ENCODE measurements at places on chromosomes 13 and 19. TPM values are rescaled to one million over a fixed set of nuclear protein-coding genes. Genes with fewer than 3 reads are reported as not detected.

GRCh38 chr19:32748948-32749347, 29.4 kb downstream of the TDRD12 start:
- no peak for DNase-seq

DNA sequence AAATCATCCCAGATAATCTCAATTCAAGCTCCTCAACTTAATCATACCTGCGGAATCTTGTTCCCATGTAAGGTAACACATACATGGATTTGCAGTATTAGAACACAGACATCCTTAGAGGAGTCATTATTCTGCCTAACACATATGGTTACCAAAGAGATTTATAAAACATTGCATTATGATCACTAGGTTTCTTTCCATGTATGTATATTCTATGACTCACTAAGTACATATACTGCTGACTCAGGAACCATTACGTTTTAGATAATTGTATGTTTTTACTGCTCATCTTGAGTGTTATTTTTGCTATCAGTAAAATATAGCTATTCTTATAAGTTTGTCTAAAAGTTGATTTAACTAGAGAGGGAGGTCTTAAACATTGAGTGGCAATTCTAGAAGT, 182.9 kb downstream of the SLITRK6 start:
- DNase-seq = no peak

GRCh38 chr13:29022968-29023367, 202.8 kb downstream of the MTUS2 start:
- DNase-seq = no peak

- DNase-seq = no peak
These were observed 54.5 kb downstream of the CEBPG start for GRCh38 chr19:33427801-33428626.

DNA sequence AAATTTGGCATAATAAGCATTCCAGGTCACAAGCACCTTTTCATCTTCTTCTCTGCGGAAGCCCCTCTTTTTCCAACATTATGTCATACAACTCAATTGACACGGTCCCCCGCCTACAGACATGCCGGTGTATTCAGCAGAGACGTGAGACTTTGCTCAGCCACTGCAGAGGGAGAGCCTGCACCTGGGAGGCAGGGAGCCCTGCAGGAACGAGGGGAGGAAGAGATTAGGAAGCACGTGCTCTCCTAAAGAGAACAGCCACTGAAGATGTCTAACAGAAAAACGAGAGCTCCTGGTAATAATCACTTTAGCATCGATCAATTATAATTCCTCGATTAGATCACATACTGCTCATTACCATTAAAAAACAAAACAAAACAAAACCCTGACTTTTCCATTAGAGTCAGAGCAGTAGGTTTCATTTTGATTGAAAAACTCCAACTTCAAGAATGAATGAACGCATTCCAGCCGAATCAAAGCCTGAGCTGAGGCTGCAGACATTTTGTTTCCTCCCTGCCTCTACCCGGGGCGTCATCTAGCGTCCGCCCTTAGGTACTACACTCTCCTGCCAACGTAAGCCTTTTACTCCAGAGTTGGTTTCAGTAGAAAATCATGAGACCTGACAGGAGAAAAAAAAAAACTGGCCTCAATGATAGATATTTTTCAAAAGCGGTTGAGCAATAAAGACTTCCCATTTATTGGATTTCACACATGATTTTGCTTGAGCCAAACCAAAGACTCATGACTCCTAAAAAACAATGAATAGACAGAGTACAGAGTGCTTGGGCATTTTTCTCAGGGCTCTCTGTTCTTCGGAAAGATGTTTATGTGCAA, 194.5 kb downstream of the KATNAL1 start:
- DNase-seq = peak; percentile 90

- no peak for DNase-seq
These were observed 2.0 kb downstream of the SLC8A2 start for GRCh38 chr19:47469719-47470118.

GRCh38 chr13:43725460-43725859, 61.3 kb downstream of the ENOX1 start:
- DNase-seq = no peak

GRCh38 chr19:7918615-7919421, 1.3 kb upstream of the SNAPC2 start:
- DNase-seq = no peak

DNA sequence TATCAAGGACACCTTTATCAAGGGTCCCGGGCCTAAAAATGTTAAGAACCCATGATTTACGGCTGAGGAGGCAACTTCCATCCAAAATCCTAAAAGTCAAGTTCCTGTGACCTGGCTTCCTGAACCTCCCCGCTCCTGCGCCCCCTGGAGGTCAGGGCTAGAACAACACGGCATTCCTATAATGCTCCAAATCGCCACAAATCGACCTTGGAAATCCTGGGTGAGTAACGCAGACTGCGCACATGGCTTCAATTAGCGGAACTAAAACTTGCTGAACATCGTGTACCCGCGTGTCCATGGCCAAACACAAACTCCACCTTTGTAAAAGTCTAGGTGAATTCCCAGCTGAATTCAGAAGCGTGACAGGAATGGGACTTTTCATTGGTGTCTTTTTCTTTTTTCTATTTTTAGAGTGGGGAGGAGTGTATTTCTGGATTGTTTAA, 4.3 kb upstream of the C5AR1 start:
- DNase-seq = peak; percentile 95

- no peak for DNase-seq
These were observed 38.5 kb downstream of the TPT1 start for GRCh38 chr13:45302507-45302906.

GRCh38 chr13:44565881-44566280, 10.2 kb downstream of the TSC22D1 start:
- DNase-seq = no peak

NKPD1 gene
- total RNA-seq = under 0.01 TPM

DNA sequence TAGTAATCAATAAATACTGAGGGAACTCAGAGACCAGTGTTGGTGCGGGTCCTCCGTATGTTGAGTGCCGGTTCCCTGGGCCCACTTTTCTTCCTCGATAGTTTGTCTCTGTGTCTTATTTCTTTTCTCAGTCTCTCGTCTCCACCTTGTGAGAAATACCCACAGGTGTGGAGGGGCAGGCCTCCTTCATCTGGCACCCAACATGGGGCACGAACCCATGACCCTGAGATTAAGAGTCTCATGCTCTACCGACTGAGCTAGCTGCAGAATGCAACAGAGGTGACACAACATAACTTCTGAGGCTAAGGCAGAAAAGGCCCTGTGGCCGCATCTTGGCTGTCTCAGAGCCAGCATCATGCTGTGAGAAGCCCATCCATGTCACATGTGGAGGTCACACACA, 5.3 kb upstream of the ZNF613 start:
- DNase-seq = no peak

CRB3 gene
- 0.43 TPM for total RNA-seq

NOVA2 gene
- total RNA-seq = not detected

DNA sequence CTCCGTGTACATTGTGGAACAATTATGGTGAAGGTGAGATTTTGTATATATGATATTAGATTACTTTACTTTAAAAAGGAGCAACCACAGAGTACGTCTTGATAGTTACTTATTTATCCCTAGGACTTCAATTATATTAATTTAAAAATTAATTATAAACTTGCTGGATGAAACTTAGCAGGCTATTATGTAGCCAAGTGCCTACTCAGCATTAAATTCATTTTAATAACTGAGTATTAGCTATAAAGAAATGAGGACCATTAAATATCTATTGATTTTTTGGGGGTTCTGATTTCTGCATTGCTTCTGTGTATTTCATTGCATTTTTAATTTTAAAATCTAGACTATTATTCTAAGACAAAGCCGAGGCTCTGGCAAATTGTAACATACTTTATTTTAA, 109.4 kb downstream of the HS6ST3 start:
- DNase-seq = no peak

DNA sequence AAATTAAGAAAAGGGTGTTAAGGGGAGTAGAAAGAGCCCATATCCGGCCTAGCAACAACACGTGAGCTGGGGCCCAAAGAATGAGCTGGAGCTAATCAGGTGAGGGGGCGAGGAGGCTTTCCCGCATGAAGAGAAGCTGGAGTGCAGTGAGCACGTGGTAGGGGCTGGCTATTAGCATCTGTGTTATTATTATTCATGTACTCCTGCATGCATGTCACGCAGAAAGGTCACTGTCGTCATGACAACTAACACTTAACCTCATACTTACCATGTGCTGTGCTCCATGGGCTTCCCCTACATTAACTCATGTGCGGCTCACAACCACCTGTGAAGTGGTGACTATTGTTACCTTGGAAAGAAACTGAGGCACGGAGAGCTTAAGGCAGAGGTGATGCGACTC, 227.6 kb upstream of the UBL3 start:
- no peak for DNase-seq

- no peak for DNase-seq
These were observed 41.2 kb downstream of the RUBCNL start for GRCh38 chr13:46345866-46346265.

DNA sequence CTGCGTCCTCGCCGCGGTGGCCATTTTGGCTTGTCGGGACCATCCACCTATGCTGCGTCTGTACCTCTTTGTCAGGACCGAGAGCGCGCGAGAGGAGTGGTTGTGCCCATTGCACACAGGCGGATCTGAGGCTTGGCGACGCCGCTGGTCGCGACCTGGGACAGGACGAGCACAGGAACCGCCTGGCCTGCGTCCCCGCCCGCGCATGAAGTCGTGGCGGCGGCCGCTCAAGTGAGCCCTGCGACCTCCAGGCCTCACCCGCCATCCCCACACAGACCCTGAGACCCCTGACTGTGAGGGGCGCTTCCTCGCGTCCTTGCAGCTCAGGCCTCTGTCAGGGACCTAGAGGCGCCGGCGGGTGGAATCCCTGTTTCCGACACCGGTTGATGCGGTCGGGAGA, 16.8 kb downstream of the ZNF586 start:
- no peak for DNase-seq

GRCh38 chr13:30133554-30133912, 173.8 kb downstream of the KATNAL1 start:
- DNase-seq = no peak

OPA3 gene
- total RNA-seq = 8.2 TPM

DNA sequence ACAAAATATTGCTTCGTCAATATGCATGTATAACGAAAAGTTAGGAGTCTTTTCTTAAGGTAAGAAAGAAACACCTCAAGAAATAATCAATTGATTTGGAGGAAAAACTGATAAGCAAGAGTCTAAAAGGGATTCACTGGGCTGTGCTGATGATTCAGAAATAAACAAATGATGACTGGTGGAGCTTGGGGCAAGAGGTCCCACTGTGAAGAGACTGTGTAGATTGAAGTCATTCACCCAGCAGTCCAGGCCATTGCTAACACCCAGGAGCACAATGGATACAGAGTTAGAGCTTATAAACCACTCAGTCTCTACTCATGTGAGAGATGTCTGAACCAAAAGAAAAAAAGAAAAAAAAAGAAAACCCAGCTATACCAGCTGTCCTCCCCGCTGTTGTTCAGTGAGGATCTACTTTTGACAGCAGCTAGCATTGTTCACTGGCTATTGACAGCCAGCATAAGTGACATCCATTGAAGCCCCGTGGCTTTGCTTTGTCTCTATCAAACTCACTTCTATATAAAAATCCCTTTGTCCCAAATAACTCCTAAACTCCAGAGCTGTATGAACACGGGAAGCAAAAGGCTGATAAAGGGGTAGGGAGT, 255.5 kb downstream of the KCTD12 start:
- no peak for DNase-seq

DNA sequence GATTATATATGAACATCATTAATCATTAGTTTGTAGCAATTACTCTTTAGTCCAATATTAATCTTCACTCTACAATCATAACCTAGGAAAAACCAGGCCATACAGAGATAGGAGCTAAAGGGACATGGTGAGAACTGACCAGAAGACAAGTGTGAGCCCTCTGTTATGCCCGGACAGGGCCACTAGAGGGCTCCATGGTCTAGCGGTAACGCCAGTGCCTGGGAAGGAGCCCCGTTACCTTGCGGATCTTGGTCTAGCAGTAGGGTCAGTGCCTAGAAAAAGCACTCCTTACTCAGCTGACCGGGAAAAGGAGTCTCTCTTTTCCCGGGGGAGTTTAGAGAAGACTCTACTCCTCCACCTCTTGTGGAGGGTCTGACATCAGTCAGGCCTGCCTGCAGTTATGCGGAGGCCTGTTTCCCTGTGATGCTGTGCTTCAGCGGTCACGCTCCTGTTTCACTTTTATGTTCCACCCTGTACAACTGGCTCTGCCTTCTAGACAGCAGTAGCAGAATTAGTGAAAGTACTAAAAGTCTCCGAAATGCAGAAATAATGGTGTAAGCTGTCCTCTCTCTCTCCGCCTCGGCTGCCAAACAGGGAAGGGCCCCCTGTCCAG, 13.8 kb downstream of the OR7D4 start:
- peak; percentile 61 for DNase-seq

GRCh38 chr13:56706485-56706884, 434.2 kb upstream of the PRR20A start:
- no peak for DNase-seq

DNA sequence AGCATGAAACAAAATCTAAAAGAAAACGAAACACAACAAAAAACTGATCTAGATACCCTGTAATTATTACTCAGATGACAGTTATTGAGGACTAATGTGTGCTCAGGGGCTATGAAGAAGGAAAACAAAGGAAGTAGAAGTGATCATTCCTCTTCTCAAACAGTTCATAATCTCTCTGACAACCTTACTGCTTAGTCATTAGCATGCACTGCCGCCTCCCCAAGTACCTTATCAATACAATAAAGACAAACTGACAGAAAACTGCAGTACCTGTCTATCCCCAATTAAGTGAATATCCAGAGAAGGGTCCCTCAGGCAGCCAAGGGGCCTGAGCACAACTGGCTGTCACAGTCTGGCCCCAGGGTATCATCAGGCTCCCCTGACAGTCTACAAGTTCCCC, 22.0 kb upstream of the POU4F1 start:
- DNase-seq = no peak

A1BG gene
- total RNA-seq = 1.3 TPM
